Activated CD8-positive, alpha-beta memory T cell treated with anti-CD3 and anti-CD28 coated beads for 4 hours (primary cell): ENCODE measurements at places on chromosomes 2 and 18.

DNA sequence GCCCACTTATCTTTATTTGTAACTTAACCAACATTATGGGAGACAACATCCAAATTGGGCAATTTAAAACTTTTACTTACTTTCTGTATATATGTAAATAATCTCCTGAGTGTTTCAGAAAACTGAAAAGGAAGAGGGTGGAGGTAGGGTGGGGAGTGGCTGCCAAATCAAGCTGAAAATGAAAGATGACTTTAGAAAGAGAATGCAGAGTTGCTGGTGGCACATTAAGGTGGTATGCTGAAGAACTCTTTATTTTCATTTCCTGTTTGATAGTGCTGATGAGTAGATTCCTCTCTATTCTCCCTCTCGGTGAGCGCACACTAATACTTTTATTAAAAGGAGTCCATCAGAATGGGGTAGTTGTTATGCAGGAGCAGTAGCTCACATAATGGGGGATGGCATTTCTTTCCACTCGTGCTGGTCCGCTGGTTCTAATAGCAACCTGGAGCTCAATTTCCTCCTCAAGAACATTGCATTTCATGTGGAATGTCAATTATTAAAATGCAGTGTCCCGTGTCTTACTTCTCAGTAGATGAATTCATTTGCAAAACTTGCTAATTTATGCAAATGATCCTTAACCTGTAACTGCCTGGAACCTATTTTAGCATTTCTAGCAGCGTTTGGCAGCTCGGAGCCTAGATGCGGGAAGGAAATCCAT is 466.9 kb upstream of the HNRNPA3 start:
- DNase-seq = no peak

DNA sequence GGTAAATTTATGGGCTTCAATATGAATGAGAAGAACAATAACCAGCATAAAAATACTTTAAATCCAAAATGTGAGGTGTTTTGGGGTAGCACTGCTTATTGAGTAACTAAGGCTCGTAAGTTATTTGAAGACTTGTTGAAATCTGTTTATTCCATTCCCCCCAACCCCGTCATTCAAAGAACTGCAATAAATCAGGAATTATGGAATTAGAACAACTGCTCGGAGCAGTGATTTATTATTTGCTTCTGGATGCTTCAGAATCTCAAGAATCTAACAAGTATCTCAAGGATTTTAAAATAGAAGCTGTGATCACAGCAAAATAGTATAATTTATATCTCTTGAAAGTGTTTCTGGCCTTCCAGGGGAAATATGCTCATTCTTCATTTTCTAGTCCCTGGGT is 86.8 kb downstream of the EML6 start:
- DNase-seq = no peak

- no peak for DNase-seq
Observed at GRCh38 chr2:152571048-152571766, 146.1 kb downstream of the PRPF40A start.

- no peak for DNase-seq
Observed at GRCh38 chr2:136065384-136065783, 52.6 kb downstream of the CXCR4 start.

DNA sequence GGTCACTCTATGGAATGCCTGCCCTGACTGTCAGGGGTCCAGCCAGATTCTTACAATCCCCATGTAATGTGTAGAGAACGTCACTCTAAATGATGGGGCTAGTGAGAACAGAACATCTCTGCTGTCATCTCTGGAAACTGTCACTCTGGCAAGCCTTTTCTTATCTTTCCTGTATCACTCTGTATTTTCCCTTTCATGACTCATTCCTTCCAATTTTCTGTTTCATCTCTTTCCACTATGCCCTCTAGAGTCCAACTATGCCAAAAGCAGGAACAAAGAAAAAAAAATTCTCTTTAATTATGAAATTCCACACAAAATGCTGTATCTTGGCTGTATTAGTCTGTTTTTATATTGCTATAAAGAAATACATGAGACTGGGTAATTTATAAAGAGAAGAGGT is 608.8 kb downstream of the ADCYAP1 start:
- DNase-seq = no peak

GRCh38 chr2:5791371-5791770 is 99.2 kb downstream of the SOX11 start:
- DNase-seq = no peak

- no peak for DNase-seq
Observed at GRCh38 chr2:68031542-68032160, 31.2 kb downstream of the C1D start.

DNA sequence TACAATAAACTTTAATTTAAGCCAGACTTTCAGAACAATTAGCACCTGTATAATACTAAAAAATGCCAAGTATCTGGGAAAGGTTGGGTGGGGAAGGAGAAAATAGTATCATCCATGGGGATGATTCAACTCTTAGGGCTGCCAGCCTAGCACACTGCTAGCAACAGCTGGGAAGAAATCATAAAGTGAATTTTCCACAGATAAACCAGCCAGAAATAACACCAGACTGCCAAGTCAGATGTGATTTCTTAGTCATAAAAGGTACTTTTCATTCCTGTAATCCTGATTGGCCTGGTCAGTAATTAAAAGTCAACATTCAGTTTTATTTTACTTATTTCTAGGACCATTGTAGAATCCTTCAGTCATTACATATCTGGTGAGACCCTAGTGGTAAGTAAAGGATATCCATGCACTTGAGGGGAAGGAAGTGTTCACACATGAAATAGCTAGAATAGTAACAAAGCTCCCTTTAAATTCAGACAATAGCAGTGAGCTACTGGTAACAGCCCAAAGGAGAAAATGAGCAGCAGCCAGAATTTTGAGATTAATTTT is 59.4 kb downstream of the LIMS1 start:
- no peak for DNase-seq

- DNase-seq = no peak
Observed at GRCh38 chr2:171509945-171510731, 12.1 kb upstream of the CYBRD1 start.

DNA sequence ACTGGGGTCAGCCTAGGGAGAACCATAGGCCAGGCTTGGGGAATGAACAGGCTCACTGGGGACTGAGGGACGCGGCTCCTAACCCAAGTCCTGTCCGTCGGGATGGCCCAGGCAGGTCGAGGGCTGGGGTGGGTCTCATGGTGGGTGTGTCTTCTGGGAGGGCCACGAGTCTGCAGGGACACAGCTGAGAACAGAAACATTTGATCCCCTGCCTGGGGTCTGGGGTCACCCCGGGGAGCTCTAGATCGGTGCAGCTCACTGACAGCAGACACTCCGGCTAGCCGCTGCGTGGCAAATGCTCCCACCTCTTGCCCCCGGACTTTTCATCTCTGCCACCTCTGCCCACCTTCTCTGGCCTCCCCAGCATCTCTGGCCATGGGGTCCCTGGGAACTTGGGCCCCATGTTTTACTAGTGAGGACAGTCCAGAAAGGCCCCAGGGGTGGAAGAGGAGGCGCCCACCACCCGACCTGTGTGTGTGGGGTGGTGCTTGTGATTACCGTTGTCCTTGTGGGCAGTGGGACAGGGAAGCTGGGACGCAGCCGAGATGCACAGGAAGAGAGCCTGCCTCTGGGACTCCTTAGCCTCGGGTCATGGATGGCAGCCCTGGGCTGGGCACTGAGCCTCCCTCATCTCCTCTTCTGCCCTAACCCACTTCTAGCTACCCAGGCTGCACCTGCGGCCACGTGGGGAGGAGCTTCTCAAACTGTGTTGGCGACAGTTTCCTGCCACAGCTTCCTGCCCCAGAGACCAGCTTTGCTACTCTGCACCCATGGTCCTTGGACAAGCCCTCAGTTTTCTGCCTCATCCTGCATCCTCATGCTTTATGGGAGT is 4.9 kb downstream of the ZAP70 start:
- peak; percentile 65 for DNase-seq

GRCh38 chr2:60551240-60552077 is 2.0 kb downstream of the BCL11A start:
- DNase-seq = no peak

DNA sequence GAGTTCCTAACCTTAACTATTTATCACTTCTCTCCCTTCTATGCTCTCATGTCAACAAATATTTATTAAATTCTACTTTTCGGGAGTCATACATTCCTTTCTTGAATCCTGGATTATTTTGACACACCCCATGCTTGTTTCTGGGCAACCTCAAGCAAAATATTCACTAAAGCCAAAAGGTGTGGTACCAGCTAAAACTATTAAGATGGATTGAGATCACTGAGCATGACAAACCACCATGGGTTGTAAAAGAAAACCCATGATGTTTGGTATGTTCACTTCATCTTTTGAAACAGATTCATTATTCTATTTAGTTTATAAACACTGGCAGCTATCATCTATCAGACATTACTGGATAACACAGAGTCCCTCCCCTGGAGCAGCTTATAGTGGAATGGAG is 32.5 kb downstream of the DPP4 start:
- DNase-seq = no peak

GRCh38 chr18:79506191-79507075 is 110.7 kb downstream of the NFATC1 start:
- DNase-seq = no peak

- no peak for DNase-seq
Observed at GRCh38 chr18:3747176-3747973, 297.4 kb downstream of the TGIF1 start.

- DNase-seq = no peak
Observed at GRCh38 chr2:53448591-53448990, 319.0 kb upstream of the CHAC2 start.

DNA sequence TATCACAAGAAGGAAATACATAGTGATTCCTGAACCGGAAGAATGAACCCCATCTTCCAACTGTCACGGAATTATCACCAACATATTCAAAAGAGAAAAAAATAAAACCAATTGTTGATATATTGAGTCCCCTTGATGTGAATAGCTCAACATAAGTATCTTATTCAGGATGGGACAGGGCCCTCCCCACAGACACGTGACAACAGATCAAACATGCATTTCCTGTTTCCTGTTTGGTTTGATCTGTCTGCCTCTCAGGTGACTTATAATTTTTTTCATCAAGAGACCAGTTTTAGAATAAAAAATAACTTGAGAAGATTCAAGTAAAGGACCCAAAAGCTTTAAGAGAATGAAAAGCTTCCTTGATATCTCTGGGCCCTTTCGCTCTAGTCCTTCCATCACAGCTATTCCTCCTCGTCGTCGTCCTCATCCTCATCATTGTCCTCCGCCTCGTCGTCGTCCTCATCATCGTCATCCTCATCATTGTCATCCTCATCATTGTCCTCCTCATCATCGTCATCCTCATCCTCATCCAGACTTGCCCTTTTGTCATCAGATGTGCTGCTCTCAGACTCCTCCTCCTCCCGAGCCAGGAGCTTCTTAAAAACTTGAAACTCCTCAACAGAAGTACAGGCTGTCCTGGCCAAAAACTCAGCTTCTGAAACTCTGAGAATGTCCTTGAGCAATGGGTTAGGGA is 6.3 kb downstream of the MTERF4 start:
- DNase-seq = no peak

- no peak for DNase-seq
Observed at GRCh38 chr2:201513271-201513670, 61.7 kb downstream of the STRADB start.

DNA sequence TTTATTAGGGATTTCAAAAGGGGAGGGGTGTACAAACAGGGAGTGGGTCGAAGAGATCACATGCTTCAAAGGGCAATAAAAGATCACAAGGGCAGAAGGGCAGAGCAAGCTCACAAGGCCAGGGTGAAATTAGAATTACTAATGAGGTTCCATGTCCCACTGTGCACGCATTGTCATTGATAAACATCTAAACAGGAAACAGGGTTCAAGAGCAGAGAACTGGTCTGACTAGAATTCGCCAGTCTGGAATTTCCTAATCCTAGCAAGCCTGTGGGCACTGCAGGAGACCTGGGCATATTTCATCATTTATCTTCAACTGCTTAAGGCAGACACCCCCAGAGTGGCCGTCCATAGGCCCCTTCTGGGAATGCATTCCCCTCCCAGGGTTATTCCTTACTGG is 408.2 kb downstream of the ZNF804A start:
- no peak for DNase-seq

DNA sequence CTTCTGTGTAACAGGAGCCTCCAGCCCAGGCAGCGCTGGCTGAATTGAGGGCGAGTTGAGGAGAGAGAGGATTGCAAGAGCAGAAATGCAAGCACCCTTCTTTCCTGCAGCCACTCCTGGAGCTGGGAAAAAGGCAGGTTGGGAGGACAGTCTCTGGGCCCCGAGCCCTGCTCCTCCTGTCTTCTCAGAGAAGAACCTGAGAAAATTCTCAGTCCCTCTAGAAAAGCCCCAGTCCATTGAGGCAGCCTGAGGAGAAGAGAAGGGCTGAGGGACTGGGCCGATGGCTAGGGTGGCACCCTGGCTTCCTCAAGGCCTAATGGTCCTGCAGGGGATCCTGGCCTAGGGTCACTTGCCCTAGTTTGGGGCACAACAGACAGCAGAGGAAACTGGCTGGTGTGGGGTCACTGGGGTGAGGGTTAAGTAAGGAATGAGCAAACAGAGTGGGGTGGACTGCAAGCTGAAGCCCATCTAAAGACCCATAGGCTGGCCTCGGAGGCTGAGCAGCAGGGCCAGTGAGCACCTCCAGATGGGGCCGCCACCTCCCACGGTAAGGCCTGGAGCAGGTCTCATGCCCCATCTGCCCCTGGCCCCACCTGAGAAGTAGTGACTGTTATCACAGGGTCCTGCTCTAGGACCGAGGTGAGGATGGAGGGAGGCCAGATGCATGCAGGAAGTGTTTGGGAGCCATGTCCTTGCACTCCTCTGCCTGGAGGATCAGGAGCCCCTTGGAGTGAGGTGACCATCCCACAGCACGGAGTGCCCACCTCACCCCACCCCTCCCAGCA is 12.4 kb downstream of the CIB4 start:
- DNase-seq = no peak

DNA sequence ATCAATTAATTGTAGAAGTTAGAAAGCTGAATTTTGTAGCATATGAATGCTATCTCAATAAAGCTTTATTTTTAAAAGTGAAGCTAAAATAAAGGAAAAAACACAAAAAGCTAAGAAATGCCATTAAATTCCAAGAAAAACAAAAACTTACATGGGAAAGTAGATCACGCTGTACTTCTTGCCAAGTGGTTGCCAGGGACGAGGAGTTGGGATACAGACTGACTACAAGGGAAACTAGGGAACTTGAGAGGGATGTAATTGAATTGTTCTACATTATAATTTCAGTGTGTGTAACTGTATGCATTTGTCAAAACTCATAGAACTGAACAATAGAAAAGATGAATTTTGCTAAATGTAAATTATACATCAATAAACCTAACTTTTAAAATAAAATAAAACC is 108.1 kb downstream of the DYM start:
- DNase-seq = no peak

- DNase-seq = no peak
Observed at GRCh38 chr2:24471662-24472061, 19.4 kb upstream of the NCOA1 start.

DNA sequence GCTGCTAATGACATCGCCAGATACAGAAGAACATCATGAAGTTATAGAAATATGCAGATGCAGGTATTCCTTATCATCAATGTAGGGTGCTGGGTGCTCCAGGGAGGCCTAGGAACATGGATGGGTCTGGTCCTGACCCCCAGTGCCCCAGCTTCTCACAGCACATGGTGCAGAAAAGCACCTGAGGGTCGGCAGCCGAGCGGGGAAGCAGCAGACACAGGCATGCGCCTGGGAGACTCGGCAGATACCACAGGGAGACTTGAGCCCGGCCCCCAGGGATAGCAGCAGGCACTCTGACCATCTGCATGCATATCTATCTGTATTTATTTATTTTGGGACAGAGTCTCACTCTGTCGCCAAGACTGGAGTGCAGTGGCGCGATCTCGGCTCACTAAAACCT is 43.2 kb downstream of the TMEM18 start:
- no peak for DNase-seq

- DNase-seq = no peak
Observed at GRCh38 chr2:73930386-73930785, 3.7 kb downstream of the DGUOK start.

- no peak for DNase-seq
Observed at GRCh38 chr18:46622999-46623398, 34.0 kb downstream of the LOXHD1 start.

GRCh38 chr2:143558665-143559064 is 429.4 kb downstream of the ARHGAP15 start:
- no peak for DNase-seq
